Endothelial cell of umbilical vein (primary cell): ENCODE measurements at places on chromosomes 3 and 15. TPM values are rescaled to one million over a fixed set of nuclear protein-coding genes. Genes with fewer than 3 reads are reported as not detected.

DNA sequence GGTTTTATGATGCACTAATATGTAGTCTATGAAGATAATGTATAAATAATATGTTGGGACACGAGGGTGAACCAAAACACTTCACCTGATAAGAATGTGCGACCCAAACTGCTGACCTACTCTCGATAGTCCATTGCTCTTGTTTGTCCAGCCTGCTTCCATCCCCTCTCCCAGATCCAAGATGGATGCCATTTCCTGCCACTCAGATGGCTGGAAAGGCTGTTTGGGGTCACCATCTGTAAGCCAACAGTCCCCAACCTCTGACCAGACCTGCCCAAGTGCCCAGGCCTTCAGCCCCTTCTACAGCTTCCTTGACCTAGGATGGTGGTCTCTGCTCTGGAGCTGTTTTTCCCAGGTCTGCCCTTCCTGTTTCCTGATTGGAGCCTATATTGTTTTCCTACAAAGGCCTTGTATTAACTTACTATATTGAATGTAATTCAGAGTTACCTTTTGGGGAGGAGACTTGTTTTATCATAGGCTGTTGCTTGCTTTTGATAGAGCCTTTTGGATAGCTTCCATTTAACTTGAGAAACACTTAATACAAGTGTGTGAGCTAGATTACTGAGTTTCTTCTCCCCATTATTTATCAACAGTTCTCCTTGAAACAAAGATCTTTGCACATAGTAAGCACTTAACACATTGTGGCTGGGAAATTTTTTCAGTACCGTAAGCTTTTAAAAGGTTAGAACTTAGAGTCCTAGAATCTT lies 5.0 kb upstream of the PAQR9 start:
- DNase-seq = no peak

DNA sequence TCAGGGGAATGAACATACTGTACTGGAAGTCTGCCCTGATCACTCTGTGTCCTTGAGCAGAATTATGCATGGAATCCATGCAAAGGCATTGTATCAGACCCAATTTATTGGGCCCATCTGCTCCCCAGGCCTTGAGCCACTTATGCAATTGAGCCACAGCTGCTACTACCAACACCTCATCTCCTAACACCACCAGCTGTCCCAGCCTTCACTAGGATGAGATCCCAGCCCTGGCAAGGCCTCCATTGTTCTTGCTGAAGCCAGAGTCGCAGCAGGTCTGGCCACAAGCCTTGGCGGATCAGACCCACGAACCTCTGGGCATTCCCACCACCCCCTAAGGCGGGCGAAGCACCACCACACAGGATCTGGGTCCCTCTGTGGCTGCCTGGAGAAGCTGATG lies 9.2 kb upstream of the NME9 start:
- no peak for DNase-seq

DNA sequence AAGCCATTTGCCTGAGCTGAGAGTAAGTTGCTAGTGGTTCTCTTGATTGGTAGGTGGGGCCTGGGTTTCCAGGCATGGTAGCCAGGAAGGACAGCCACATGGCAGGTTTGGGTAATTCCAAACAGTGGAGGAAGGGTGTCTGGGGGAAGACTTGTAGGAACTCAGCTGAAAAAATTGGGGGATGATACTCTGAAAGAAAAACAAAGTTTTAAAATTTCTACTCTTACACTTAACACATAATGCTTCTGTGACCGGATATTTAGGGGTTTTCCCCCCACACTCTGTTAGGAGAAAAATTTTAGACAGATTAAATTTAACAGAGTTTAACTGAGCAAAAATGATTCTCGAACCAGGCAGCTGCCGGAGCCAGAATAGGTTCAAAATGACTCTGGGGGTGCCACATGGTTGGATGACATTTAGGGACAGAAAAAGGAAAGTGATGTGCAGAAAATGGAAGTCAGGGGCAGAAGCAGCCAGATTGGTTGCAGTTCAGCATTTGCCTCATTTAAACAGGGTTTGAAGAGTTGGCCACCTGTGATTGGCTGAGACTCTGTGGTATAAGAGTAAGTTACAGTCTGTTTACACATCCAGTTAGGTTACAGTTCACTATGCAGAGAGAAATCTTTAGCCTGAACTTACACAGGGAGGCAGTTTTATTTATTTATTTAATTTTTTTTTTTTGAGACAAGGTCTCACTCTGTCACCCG lies 8.1 kb downstream of the B2M start:
- DNase-seq = no peak

DNA sequence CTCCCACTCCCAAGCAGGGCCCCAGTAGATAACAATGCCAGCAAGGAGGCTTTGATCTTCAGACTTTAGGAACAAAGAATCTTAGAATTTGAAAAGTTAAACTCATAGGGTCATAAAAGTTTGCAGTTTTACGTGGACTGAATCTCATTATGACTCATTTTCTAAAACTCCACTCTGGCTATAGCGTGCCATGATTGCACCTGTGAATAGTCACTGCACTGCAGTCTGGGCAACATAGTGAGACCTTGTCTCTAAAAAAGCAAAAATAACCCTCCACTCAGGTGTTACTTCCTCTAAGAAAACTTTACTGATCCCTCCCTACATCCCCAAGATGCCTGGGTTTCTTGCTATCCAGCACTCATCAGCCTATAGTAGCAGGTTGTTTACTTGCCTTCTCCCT lies 104.5 kb downstream of the IL20RB start:
- DNase-seq = no peak

GRCh38 chr3:195522254-195523023 lies 20.7 kb downstream of the PPP1R2 start:
- DNase-seq = peak; percentile 38

- no peak for DNase-seq
Measured at GRCh38 chr3:128996726-128997125, 2.9 kb upstream of the CFAP92 start.

- DNase-seq = no peak
Measured at GRCh38 chr3:166425900-166426611, 588.8 kb upstream of the BCHE start.

DNA sequence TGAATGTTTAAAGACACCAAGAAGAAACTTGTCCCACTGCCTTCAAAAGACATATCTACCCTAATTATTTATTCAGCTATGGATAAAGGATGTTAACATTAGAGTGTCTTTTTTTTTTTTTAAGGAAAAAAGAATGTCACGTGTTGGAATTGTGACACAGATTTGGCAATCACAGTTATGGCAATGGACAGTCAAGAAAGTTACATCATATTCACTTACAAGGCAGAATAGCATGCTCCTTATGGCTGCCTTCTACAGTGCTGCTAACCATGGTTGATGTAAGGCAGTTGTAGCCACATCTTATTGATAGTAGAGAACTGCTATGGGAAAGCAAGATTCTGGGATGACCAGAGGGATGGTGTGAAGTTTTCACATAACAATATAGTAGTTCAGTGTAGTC lies 128.8 kb upstream of the ZBTB20 start:
- no peak for DNase-seq

DNA sequence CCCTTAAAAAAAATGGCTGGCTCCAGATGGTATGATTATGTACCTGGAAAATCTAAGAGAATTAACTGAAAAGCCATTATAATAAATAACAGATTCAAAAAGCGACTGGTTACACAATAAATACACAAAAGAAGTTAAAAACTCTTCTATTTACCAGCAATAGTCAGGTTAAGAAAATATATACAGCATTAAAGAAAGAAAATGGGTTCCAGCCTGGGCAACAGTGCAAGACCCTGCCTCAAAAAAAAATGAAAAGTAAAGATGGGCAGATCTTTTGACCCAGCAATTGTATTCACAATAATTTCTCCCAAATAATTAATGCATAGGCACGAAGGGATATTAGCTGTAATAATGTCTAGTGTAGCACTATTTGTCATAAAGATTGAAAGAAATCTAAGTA lies 8.7 kb downstream of the TBC1D5 start:
- DNase-seq = no peak

Gene HTR3E
- total RNA-seq = not detected in 2 replicates

Gene RBMS3
- total RNA-seq = 37.3 and 42.3 TPM in 2 replicates

Gene PCSK6
- total RNA-seq = 0.69 and 0.72 TPM in 2 replicates

Gene GOLGA6L10
- total RNA-seq = 3.9 and 4.4 TPM in 2 replicates

Gene GUCA1C
- total RNA-seq = not detected in 2 replicates

Gene GPR156
- total RNA-seq = 0.25 and 0.27 TPM in 2 replicates

Gene ZBBX
- total RNA-seq = not detected in 2 replicates

Gene SHC4
- total RNA-seq = 0.20 TPM in 1 of 2 replicates, not detected in the other

Gene SLC30A4
- total RNA-seq = 3.8 and 3.9 TPM in 2 replicates

Gene REC114
- not detected in 2 replicates for total RNA-seq

Gene NLGN1
- total RNA-seq = 16.3 and 18.1 TPM in 2 replicates

Gene ERC2
- 15.5 and 17.8 TPM in 2 replicates for total RNA-seq
